Thyroid gland (tissue), 4 donors: ENCODE measurements at places on chromosomes 16 and 17. TPM values are rescaled to one million over a fixed set of nuclear protein-coding genes. Genes with fewer than 3 reads are reported as not detected.
A peak's percentile ranks its signal among the peaks of the same experiment; 100 is the strongest.

The LGALS3BP gene
- 414 TPM for total RNA-seq

- no peak for DNase-seq
These were observed 139.1 kb downstream of the SOX9 start for GRCh38 chr17:72259922-72260321.

The MT4 gene
- not detected for total RNA-seq

GRCh38 chr16:54648575-54648974 lies 282.1 kb upstream of the IRX5 start:
- no peak for DNase-seq

- no peak for DNase-seq
These were observed 9.1 kb upstream of the CEP295NL start for GRCh38 chr17:78912082-78912481.

GRCh38 chr16:85385463-85386331 lies 227.4 kb upstream of the GSE1 start:
- DNase-seq = peak; percentile 1
